ENCODE measurements at places on chromosomes 5 and 9. TPM values are rescaled to one million over a fixed set of nuclear protein-coding genes. Genes with fewer than 3 reads are reported as not detected.

GRCh38 chr5:143448518-143448917 is 45.0 kb upstream of the NR3C1 start:
- H3K4me3 ChIP-seq, result no peak overlapping the region
- H3K36me3 ChIP-seq, result no peaks in the 10 kb centered on the region
- H3K27me3 ChIP-seq, result no peaks in the 10 kb centered on the region

The AJM1 gene
- 5.0 TPM for total RNA-seq

GRCh38 chr5:138969323-138970002 is 94.3 kb upstream of the LRRTM2 start:
- no peak for DNase-seq
- H3K36me3 ChIP-seq, result no peaks in the 10 kb centered on the region
- H3K4me1 ChIP-seq, result peaks cover 2% of the 10 kb centered on the region
- no peak overlapping the region for H3K27ac ChIP-seq

GRCh38 chr9:129143031-129143927 is 32.1 kb downstream of the PTPA start:
- peak; percentile 54 for DNase-seq
- peak overlapping the region; percentile 82 for H3K27ac ChIP-seq
- no peaks in the 10 kb centered on the region for H3K27me3 ChIP-seq
- peaks cover 21% of the 10 kb centered on the region for H3K36me3 ChIP-seq
- peak overlapping the region; percentile 21 for H3K4me3 ChIP-seq

DNA sequence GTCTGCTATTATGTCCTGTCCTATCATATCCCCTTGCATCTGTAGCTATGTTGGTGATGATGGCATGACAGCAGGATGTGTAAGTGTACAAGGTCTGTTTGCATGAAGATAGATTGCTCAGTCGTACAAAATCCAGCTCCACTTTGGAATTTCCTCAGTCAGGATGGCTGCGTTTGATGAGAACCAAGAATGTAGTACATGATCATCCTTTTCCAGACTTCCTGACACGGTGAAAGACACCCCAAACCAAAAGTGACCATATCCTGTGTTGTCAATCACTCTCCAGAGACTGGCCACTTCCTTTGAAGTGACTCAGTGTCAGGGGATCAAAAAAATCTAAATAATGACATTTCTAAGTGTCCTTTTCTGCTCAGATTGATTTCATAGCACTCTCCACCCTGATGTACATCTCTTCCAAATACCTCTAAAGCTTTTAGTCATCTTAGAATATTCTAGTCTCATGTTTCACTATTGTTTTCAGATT is 213.4 kb downstream of the PLK2 start:
- H3K4me3 ChIP-seq, result no peak overlapping the region
- no peaks in the 10 kb centered on the region for H3K27me3 ChIP-seq
- DNase-seq, result no peak
- H3K4me1 ChIP-seq, result no peaks in the 10 kb centered on the region

DNA sequence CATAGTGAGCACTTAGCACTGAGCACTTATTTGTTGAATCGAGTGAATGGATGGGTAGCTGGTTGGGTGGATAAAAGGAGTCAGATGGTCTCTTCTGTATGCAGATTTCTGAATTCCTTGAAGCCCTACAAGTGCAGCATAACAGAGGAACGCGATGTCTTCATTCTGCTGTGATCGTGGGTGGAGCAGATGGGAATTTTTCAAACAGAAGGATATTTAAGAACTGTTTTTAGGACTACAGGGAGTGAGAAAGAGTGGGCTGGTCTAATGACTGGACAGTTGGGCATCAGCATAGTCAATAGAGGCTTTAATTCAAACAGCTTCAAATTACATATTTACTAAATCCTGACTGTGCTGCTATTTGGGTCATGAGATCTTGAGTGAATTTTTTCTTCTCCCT is 253.2 kb downstream of the CEMIP2 start:
- H3K36me3 ChIP-seq, result no peaks in the 10 kb centered on the region
- peaks cover 5% of the 10 kb centered on the region for H3K27me3 ChIP-seq
- no peak overlapping the region for H3K4me3 ChIP-seq
- H3K4me1 ChIP-seq, result no peaks in the 10 kb centered on the region

The PCDHGA4 gene
- 0.57 TPM for total RNA-seq

DNA sequence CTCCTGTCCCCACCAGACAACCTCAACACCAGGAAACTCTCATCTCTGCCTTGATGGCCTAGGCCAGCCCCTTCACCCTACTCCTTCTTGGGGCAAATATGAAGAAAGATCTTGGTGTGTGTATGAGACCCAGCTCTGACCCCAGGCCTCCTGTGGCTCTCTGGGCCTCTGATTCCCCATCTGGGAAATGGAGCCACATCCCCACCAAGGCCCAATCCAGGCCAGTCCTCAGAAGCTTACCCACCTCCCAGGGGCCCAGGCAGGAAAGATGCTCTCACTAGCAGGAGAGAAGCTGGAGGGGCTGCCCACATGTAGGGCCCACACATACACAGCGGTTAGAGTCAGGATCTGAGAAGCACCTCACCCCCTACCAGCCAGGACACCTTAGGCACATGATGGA is 38.9 kb downstream of the BICD2 start:
- H3K4me1 ChIP-seq, result peaks cover 5% of the 10 kb centered on the region
- H3K36me3 ChIP-seq, result peaks cover 16% of the 10 kb centered on the region
- H3K27ac ChIP-seq, result no peak overlapping the region
- DNase-seq, result no peak
- H3K4me3 ChIP-seq, result no peak overlapping the region

GRCh38 chr5:159096924-159097783 is 2.6 kb downstream of the EBF1 start:
- no peak for DNase-seq
- H3K4me3 ChIP-seq, result no peak overlapping the region
- H3K27me3 ChIP-seq, result peaks cover 81% of the 10 kb centered on the region
- peaks cover 29% of the 10 kb centered on the region for H3K4me1 ChIP-seq
- H3K27ac ChIP-seq, result no peak overlapping the region

The ANKRD31 gene
- total RNA-seq, result 0.28 TPM

- H3K27me3 ChIP-seq, result no peaks in the 10 kb centered on the region
- H3K36me3 ChIP-seq, result no peaks in the 10 kb centered on the region
- no peaks in the 10 kb centered on the region for H3K4me1 ChIP-seq
- H3K27ac ChIP-seq, result no peak overlapping the region
These were observed 44.0 kb downstream of the OLFM1 start for GRCh38 chr9:135131488-135131887.

- no peak overlapping the region for H3K4me3 ChIP-seq
- peaks cover 24% of the 10 kb centered on the region for H3K27me3 ChIP-seq
- no peaks in the 10 kb centered on the region for H3K36me3 ChIP-seq
- no peak overlapping the region for H3K27ac ChIP-seq
- no peak for DNase-seq
- no peaks in the 10 kb centered on the region for H3K4me1 ChIP-seq
These were observed 33.5 kb upstream of the DMRT3 start for GRCh38 chr9:942805-943580.

- no peak for DNase-seq
- no peaks in the 10 kb centered on the region for H3K27me3 ChIP-seq
- H3K27ac ChIP-seq, result no peak overlapping the region
- H3K4me3 ChIP-seq, result no peak overlapping the region
- H3K36me3 ChIP-seq, result no peaks in the 10 kb centered on the region
- H3K4me1 ChIP-seq, result no peaks in the 10 kb centered on the region
These were observed 333.5 kb downstream of the DEPDC1B start for GRCh38 chr5:60366489-60366888.

The ANKRD34B gene
- total RNA-seq, result not detected

- H3K4me3 ChIP-seq, result no peak overlapping the region
- H3K27ac ChIP-seq, result no peak overlapping the region
- H3K36me3 ChIP-seq, result no peaks in the 10 kb centered on the region
- H3K4me1 ChIP-seq, result no peaks in the 10 kb centered on the region
These were observed 38.0 kb downstream of the CREBRF start for GRCh38 chr5:173094012-173094661.

DNA sequence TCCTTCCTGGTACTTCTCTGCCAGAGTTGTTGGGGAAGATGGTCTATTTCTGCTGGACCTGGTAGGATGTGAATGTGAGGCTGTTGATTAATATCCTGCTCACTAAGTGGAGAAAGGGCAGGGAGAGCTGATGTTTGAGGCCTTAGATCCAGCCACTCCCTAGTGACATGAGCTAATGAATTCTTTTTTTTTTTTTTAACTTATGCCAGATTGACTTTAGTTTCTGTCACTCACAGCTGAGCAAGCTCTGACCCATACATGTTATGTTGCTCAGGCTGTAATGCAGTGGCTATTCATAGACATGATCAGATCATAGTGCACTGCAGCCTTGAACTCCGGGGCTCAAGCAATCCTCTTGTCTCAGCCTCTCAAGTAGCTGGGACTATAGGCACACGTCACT is 75.1 kb upstream of the SPRY4 start:
- H3K4me1 ChIP-seq, result peaks cover 4% of the 10 kb centered on the region
- H3K27me3 ChIP-seq, result peaks cover 11% of the 10 kb centered on the region
- no peak for DNase-seq
- no peak overlapping the region for H3K27ac ChIP-seq

- no peaks in the 10 kb centered on the region for H3K4me1 ChIP-seq
- H3K36me3 ChIP-seq, result no peaks in the 10 kb centered on the region
These were observed 696.9 kb upstream of the C9orf72 start for GRCh38 chr9:28270156-28270555.

- H3K4me1 ChIP-seq, result no peaks in the 10 kb centered on the region
- no peak for DNase-seq
- no peaks in the 10 kb centered on the region for H3K27me3 ChIP-seq
- no peak overlapping the region for H3K4me3 ChIP-seq
- no peak overlapping the region for H3K27ac ChIP-seq
These were observed 368.7 kb downstream of the BNC2 start for GRCh38 chr9:16501726-16502125.

DNA sequence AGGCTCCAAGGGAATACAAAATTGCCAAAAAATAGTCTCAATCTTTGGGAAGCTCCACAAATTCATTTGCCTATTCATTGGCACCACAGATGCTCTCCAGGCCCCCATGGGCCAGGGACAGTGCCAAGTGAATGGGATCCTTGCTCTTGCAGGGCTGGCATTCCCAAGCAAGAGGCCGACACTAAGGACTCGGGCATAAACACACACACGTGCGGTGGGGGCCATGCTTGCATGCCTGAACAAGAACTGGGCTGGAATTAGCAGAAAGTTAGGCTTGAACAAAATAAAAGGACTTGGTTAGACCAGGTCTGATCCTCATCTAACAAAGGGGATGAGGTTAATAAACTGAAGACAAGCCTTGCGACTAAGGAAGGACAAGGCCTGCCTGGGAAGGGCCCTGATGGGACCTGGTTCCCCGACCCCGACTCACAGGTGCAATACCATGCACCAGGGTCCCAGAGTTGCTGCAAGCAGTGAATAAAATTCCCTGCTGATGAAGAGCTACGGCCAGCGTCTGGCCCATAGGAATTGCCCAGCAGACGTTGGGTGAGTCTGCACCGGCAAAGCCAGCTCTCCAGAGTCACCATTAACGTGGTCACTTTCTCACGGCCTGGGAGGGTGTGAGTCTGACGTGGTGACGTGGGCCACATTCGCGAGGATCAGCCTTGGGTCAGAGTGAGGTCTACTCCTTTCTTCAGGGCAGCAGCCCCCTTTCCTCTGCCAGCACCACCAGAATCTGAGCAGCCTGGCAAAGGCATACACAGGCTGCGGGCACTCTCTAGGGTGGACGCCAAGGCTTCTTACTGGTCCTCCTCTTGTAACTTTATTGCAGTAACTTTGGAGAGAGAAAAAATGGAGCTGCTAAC is 77.4 kb upstream of the FCN1 start:
- no peak for DNase-seq
- no peaks in the 10 kb centered on the region for H3K36me3 ChIP-seq
- no peak overlapping the region for H3K4me3 ChIP-seq

- H3K27ac ChIP-seq, result no peak overlapping the region
- no peak for DNase-seq
- no peak overlapping the region for H3K4me3 ChIP-seq
These were observed 121.9 kb downstream of the PHF2 start for GRCh38 chr9:93698140-93698908.

DNA sequence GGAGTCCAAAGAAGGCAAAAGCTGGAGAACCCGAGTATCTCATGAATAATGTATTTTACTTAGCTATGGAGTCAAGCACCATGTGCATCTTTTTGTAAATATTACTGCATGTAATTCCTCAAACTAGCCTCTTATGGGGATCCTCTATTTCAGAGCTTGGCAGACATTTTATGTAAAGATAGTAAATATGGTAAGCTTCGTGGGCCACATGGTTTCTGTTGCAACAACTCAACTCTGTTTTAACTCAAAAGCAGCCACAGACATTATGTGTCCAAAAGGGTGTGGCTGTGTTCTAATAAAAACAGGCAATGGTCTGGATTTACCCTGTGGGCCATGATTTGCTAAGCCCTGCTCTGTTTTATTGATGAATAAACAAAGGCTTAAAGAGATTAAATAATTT is 17.3 kb downstream of the DAPK1 start:
- no peak for DNase-seq
- H3K36me3 ChIP-seq, result no peaks in the 10 kb centered on the region

The ACSL6 gene
- total RNA-seq, result 34.0 TPM

The SLC6A18 gene
- not detected for total RNA-seq

The LHFPL2 gene
- total RNA-seq, result 0.09 TPM

GRCh38 chr5:71893451-71893850 is 174.4 kb downstream of the CARTPT start:
- peaks cover 13% of the 10 kb centered on the region for H3K27me3 ChIP-seq
- DNase-seq, result no peak
- H3K27ac ChIP-seq, result no peak overlapping the region
- H3K4me1 ChIP-seq, result no peaks in the 10 kb centered on the region
- H3K36me3 ChIP-seq, result no peaks in the 10 kb centered on the region
- no peak overlapping the region for H3K4me3 ChIP-seq

- peaks cover 16% of the 10 kb centered on the region for H3K4me1 ChIP-seq
- peaks cover 68% of the 10 kb centered on the region for H3K36me3 ChIP-seq
These were observed 12.5 kb downstream of the NINJ1 start for GRCh38 chr9:93121316-93122241.

The CCL21 gene
- total RNA-seq, result not detected

DNA sequence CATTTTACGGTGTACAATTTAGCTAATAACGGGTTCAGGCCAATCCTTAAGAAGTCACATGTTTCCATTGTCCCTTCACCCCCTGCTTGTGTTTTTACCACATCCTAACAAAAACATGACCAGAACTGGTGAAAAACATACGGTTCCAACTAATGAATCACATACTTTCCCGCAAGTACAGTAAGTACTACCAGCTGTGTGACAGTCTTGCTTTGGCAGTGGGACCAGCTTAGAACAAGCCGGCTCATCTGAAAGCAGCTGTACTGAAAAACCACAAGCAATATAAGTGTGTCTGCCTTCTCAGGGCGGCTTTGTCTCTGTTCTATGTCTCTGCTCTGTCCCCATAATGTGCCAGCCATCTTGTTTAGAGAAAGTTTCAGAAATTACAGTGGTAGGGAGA is 242.5 kb downstream of the BNC2 start:
- no peak overlapping the region for H3K4me3 ChIP-seq
- H3K27ac ChIP-seq, result no peak overlapping the region
- H3K4me1 ChIP-seq, result no peaks in the 10 kb centered on the region
- no peaks in the 10 kb centered on the region for H3K27me3 ChIP-seq
- H3K36me3 ChIP-seq, result no peaks in the 10 kb centered on the region

Data from activated T-helper 2 cell treated with anti-CD3 and anti-CD28 coated beads, Interferon-gamma antibody, Interleukin-2, Interleukin-4, amounts not matched to agents 10 μg/mL and 5 μg/mL and 100 μg/mL, durations not matched to agents 14 hours and 24 hours and 36 hours (primary cell).